Peyer's patch (tissue), 4 donors: ENCODE measurements at places on chromosomes 2 and 18.

DNA sequence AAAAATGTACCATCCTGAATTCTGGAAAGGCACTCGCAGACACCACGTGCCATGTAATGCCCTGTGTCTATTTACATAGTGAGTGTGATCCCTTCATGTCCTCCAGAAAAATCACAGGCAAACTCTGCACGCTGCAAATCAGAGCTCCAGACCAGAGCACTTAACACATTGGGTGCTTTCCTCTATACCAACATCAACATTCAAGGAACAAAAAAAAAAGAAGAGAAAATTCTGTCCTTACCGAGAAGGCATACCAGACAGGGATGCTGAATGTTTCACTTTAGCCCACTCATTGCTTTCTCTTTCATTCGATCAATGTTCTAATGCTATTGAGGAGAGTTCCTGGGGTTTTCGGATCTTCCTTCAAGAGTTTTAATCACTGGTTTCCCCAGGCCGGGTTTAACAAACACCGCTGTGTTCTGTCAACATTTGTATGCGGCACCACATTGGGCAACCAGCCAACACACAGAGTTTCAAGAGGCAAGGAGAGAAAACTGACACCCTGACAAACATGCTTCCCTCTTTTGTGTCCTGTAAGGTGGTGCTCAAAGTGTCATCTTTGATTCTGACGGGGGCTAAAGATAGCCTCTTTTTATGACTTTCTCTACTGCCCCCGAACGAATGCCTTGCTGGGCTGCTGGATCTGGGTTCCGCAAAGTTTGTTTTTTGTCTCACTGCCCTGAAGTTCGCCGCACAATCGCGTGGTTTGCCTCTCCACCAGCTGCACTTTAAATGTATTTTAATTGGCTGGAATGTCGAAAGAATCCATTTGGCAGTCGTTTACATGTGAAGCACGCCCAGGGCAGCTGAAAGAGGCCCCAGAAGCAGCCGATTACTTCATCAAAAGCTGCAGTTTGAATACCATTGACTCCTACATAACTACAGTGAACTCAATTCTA lies 106.4 kb upstream of the NCKAP5 start:
- DNase-seq, result no peak

GRCh38 chr2:238701341-238702206 lies 146.3 kb upstream of the TWIST2 start:
- no peak for DNase-seq

GRCh38 chr2:207226671-207227061 lies 60.9 kb upstream of the KLF7 start:
- DNase-seq, result no peak

GRCh38 chr2:150882751-150883612 lies 378.7 kb downstream of the RBM43 start:
- no peak for DNase-seq

- peak; percentile 49 for DNase-seq
Observed at GRCh38 chr18:48445540-48445939, 36.4 kb upstream of the ZBTB7C start.

DNA sequence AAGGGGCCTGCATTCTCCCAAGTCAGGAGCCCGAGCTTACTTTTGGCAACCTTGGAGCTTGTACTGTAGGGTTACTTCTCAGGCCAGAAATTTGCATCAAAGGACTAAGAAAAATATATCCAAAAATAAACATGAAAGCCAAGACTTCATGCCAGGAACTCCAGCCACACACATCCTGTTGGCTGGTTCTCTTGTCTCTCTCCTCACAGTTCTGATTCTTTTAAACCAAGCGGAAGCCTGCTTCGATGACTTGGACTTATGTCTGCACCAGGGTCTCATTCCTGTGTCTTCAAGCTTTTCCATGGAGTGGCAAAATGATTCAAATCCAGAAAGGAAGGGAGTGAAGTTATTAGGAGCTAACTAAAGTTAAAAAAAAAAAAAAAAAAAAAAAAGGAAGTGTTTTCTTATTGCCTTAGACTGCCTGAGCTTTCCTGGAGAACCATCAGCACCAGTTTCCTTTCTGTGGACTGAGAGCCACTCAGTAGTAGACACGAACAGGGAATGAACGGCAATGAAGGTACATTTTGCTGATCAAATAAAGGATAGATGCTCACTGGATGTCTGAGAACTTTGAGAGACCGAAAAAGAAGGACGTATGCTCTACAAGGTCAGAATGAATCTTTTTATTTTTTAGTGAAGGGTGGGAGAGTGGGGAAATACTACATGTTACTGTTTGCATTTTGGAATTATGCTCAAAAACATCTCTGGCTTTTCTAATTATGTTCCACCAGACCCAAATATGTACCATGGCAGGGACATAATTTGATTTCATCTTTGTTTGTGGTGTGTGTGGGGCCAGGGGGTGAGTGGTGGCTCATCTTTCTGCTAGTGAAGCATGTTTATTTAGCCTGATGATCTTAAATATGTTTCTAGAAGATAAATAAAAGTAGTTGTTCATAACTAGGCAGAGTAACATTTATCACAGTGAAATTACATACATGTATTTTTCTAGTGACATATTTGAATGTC lies 86.0 kb downstream of the RAPGEF4 start:
- no peak for DNase-seq

- DNase-seq, result no peak
Observed at GRCh38 chr2:2653231-2653630, 322.2 kb upstream of the MYT1L start.

DNA sequence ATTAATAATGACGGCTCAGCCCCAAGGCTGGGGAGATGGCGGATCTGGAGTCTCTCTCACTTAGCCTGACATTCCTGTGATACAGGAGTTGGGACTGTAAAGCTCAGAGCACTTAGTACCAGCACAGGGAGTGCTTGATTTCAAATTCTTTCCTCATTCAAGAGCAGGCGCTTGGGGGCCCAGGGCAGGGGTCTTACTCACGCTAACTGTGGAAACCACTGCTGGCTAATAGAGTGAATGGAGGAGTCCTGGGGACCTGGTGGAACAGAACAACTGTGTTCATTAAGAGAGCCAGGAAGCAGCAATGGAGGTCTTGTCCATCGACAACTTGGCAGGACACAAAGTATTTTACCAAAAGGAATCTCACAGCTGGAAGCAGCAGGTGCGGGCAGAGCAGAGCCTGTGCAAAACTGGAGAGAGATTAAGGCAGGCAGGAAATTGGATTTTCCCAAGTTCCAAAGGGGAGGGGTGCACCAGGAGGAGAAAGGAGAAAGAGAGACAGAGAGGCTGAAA lies 358.9 kb downstream of the TNS1 start:
- no peak for DNase-seq

DNA sequence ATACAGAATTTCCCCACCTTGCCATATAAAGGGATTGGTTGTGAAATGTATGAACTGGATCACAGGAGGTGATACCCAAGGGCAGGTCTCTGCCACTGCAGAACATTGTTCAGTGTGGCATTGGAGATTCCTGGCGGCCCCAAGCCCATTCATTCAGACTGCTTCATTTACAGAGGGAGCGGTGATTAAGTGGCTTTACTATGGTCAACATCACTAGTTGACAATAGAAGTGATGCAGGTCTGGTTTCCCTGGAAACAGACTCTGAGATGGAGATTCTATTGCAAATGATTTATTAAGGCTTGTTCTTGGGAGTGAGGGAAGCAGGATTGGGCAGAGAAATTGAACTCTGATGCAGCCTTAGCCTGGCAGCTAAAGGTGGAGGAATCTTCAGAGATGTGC lies 62.4 kb downstream of the ZDBF2 start:
- no peak for DNase-seq
